Hepatocyte (in vitro differentiated cells): ENCODE measurements at places on chromosomes 7 and 10. TPM values are rescaled to one million over a fixed set of nuclear protein-coding genes. Genes with fewer than 3 reads are reported as not detected.

The AKR1C2 gene
- 35.0 and 51.7 TPM in 2 replicates for polyA plus RNA-seq

The UNC5B gene
- polyA plus RNA-seq, result 10.9 and 12.7 TPM in 2 replicates

The MYL10 gene
- polyA plus RNA-seq, result 1.2 and 2.1 TPM in 2 replicates

The SPDYE11 gene
- 0.38 and 0.45 TPM in 2 replicates for polyA plus RNA-seq

The CALY gene
- 3.1 and 3.7 TPM in 2 replicates for polyA plus RNA-seq

The TNPO3 gene
- 19.9 and 20.3 TPM in 2 replicates for polyA plus RNA-seq
